Fibroblast of lung (primary cell): ENCODE measurements at places on chromosomes 16 and 17. TPM values are rescaled to one million over a fixed set of nuclear protein-coding genes. Genes with fewer than 3 reads are reported as not detected.
A peak's percentile ranks its signal among the peaks of the same experiment; 100 is the strongest.

DNA sequence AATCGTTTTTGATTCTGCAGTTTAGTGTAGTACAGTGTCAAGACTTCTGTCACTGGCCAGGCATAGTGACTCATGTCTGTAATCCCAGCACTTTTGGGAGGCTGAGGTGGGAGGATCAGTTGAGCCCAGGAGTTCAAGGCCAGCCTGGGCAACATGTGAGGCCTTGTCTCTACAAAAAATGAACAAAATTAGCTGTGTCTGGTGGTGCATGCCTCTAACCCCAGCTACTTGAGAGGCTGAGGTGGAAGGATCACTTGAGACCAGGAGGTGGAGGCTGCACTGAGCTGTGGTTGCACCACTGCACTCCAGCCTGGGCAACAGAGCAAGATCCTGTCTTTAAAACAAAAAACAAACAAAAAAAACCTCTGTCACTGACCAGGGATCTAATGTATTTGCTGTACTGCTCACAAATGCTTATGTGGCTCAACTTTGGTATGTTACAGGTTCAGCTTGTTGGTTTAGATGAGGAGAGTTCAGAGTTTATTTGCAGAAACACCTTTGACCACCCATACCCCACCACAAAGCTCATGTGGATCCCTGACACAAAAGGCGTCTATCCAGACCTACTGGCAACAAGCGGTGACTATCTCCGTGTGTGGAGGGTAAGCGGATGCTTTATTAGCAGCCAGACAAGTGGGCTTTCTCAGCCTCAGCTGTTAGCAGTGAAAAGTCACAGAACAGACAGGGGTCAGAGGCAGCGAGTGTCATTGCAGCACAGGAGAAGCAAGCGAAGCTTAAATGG lies 22.5 kb upstream of the TACO1 start:
- DNase-seq: no peak

Gene NAGS
- 3.3 and 7.4 TPM in 2 replicates for total RNA-seq

DNA sequence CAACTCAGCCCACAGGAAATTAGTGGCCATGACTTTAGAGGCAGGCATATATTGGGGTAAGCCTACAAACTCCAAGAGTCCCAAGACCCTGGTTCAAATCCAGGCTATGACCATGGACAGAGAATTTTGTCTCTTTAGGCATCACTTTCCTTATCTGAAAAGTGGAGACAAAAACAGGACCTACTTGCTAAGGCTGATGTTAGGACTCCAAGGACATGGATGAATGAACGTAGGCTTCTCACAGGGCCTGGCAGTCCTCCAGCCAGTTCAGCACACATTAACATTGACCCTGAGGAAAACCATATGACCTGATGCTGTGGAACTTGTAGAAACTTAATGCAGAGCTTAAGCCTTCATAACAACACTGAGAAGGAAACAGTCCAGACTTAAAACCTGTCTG lies 1.4 kb downstream of the FKBP10 start:
- peak; percentile 52 for DNase-seq

Gene SYCE1L
- 0.26 and 0.33 TPM in 2 replicates for total RNA-seq

Gene CLEC18A
- total RNA-seq: under 0.01 and 0.33 TPM in 2 replicates
